Lower leg skin (tissue), 4 donors: ENCODE measurements at places on chromosomes 12 and 14.

DNA sequence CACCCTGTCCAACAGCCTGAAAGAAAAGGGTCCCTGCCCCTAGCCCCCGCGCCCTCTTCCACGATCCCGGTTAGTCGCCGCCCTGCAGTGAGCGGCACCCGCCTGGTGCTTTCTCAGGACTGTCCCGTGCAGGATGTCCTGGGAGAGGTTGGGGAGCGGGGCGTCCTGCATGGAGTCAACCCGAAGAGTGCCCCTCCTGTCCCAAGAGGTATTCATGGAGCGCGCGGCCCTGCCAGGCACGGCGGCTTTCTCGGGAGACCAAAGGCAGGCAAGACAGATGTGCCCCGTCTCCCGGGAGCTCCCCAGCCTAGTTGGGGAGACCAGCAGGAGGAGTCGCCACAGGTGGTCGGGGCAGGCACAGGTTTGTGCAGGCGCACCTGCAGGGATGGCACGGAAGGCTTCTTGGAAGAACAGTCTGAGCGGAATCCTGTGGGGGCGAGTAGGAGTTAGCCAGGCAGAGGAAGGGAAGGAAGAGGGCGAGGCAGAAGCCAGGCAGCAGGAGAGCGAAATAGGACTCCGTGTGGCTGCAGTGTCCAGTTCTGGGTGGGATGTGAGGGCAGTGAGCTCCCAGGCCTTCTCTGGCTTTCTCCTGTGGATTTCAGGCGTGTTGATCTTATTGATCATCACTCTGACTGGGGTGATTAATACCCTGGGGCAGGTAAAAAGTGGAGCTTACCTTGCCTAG is 723 bp downstream of the SIVA1 start:
- no peak for DNase-seq

DNA sequence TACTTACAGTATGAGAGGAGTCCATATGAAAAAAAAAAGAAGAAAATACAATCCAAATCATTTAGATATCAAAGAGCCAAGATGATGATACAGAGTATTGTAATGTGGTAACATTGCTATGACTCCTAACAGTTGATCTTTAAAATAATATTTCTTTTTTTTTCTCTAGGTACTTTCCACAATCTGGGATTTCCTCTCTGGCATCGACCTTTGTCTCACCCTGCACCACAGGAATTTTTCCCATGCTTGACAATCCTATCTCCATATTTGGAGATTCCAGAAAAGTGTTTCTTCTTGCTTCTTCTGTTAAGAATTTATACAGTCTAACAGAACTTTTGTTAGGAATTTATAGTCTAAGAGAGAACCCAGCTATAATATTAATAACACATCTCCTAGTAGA is 184.4 kb downstream of the ITPR2 start:
- no peak for DNase-seq

- no peak for DNase-seq
Measured at GRCh38 chr14:73640796-73641365, 3.9 kb upstream of the DNAL1 start.

DNA sequence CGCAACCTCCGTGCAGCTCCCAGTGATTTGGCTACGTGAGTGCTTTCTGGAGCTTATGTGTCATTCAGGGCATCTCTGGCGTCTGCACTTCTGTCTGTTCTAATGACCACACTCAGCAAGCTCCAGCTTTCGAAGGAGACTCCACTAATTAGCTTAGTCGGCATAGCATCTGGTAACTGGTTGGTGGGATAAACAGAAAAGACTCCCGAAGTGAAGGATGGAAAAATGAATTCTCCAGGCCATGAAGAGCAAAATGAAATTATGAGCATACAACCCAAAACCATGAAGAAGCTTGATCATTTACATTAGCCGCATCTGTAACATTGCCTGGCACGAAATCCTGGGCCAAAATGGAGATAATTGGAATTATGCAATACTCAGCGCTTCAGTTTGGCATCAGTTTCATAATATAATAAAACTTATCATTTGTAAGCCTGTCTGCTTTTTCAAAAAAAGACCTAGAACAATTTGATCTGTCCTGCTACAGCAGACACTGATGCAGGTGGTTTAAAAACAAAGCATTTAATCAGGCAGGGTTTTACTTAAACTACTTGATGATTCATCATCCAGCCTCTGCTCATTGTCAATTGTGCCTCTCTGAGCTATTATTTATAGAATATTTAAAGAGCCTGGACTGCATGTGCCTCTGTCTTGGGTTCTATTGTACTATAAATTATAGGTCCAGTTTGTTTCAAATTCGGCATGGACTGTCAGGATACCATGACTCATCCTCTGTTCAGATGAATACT is 87.4 kb downstream of the SYT1 start:
- DNase-seq, result no peak

DNA sequence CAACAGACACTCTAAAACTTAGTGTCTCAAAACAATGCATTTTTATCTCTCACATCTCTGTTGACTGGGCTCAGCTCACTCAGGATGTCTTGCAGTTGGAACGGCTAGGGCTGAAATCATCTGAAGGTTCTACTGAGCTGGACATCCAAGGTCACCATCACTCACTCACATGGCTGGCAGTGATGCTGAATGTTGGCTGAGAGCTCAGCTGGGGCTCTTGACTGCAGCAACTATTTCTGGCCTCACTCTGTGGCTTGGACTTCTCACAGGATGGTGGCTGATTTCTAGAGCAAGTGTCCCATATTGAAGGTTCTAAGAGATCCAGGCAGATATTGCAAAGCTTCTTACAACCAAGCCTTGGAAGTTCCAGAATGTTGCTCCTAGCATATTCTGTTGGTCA is 166.5 kb downstream of the ZFP36L1 start:
- peak; percentile 13 for DNase-seq

- DNase-seq, result no peak
Measured at GRCh38 chr14:68682166-68683103, 110.4 kb downstream of the ZFP36L1 start.

GRCh38 chr14:89466944-89467343 is 49.9 kb upstream of the FOXN3 start:
- DNase-seq, result peak; percentile 89
